ENCODE measurements at places on chromosomes 16 and 17.

DNA sequence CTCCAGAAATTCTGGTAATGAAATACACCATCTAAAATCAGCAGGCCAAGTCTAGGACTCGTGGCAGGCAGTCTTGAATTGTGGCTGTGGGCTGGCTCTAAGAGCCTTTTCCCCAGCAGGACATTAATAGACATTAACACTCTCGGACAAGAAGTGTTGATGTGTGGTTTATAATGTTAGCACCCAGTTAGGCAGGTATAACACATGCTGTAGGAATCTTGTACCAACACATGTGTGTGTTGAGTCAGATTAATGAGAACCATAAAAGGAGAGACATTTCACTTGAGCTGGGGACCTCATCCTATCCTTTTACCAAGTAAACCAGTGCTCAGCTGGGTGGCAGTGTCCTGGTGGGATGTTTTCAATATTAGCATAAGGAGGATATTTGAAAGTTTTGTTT lies 264.5 kb downstream of the FTO start:
- H3K36me3 ChIP-seq, result no peaks in the 10 kb centered on the region
- DNase-seq, result no peak
- H3K27ac ChIP-seq, result no peak overlapping the region
- H3K27me3 ChIP-seq, result no peaks in the 10 kb centered on the region
- H3K4me1 ChIP-seq, result peaks cover 1% of the 10 kb centered on the region

DNA sequence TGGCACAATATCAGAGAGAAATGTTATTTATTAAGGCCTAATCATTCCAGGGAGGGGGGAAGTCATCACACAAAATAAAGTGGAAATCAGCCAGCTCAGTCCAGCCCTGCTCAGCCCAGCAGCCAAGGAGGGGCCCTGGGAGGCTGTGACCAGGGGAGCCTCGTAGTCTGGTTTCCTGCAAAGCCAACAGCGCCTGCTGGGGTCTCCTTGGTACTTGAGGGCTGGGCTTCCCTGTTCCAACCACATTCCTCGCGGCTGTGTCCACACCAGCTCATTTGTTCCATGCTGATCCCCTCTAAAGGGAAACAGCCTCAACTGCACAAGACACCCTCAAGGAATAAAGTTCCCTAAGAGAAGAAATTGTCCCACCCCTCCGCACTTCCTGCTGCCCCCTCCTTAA lies 154.0 kb downstream of the TMEM132E start:
- no peak overlapping the region for H3K27ac ChIP-seq
- no peak overlapping the region for H3K4me3 ChIP-seq
- no peaks in the 10 kb centered on the region for H3K36me3 ChIP-seq
- H3K27me3 ChIP-seq, result peaks cover 5% of the 10 kb centered on the region
- DNase-seq, result no peak

DNA sequence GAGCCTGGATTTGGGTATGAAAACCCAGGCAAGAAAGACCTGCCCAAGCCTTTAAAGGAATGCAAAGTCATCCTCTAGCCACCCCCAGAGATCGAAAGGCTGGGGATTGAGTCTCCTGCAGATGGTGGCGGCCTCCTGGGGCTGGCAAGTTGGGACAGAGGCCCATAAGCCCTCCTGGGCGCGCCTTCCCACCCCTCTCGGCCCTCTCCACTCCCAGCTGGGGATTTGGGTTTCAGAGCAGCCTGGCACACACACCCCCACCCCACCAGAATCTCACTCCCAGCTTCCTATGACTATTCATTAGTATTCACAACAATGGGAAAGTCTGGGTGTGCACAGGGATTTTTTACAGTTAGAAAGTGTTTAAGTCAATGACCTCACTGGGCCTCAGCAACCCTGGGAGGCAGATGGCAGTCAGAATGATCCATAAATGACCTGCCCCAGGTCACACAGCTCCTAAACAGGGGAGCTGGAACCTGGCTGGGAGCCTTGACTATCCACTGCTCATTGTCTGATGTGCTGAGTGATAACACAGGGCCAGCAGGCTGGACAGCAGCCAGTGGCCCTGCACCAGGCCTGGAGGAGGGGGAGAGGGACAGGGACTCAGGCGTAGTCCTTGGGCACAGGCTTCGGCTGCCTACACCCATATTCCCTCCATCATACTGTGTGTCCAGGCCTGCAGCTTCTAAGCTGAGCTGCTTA lies 12.1 kb downstream of the NHERF1 start:
- H3K4me1 ChIP-seq, result peaks cover 57% of the 10 kb centered on the region
- peaks cover 18% of the 10 kb centered on the region for H3K36me3 ChIP-seq
- DNase-seq, result no peak
- H3K27me3 ChIP-seq, result no peaks in the 10 kb centered on the region
- H3K4me3 ChIP-seq, result no peak overlapping the region

DNA sequence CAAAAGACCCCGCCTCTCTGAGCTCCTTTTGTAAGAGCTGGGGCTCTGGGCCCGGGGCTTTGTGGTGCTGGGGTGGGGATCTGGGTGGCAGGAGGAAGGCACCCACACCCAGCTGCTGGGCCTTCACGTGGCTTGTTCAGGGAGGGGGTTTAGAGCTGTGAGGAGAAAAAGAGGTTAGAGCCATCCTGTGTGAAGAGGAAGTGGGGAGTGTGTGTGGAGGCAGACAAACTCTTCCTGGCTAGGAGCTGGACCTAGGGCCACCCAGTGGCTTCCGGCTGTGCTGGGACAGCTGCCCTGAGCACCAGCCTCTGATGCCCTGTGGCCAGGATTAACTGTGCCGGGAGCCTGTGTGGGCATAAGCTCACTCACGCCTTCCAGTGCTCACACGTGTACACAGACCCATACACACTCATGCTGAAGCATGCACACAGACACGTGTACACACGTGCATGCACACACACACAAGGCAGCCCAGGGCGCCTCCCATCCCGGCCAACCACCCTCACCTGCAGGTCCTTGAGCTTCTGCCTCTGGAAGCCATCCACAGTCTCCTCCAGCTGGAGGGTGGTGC lies 7.4 kb downstream of the CIBAR2 start:
- H3K27me3 ChIP-seq, result no peaks in the 10 kb centered on the region
- peak overlapping the region; percentile 84 for H3K27ac ChIP-seq
- no peak overlapping the region for H3K4me3 ChIP-seq
- no peaks in the 10 kb centered on the region for H3K36me3 ChIP-seq
- peaks cover 33% of the 10 kb centered on the region for H3K4me1 ChIP-seq
- peak; percentile 71 for DNase-seq

GRCh38 chr17:54785643-54786268 lies 114.9 kb upstream of the TOM1L1 start:
- no peak overlapping the region for H3K4me3 ChIP-seq
- H3K4me1 ChIP-seq, result no peaks in the 10 kb centered on the region
- DNase-seq, result no peak
- H3K36me3 ChIP-seq, result no peaks in the 10 kb centered on the region

DNA sequence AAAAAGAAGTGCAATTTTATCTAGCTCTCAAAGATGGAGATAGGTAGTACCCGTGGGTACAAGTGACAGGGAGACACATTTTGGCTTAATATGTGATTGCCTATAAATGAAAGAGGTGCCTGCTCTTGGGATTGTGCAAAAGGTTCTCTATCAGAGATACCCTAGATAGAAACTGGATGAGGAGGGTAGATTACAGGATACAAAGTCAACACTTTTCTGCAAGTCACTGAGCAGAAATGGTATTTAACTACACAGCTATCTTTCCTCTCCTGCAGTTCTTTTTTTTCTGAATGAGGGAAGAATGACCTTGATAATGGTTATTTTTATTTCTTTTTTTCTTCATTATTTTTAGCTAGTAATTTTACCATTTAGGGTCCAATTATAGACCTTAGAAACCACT lies 67.6 kb downstream of the MMD start:
- peaks cover 5% of the 10 kb centered on the region for H3K27me3 ChIP-seq
- no peak for DNase-seq
- no peak overlapping the region for H3K4me3 ChIP-seq
- peaks cover 21% of the 10 kb centered on the region for H3K4me1 ChIP-seq
- no peak overlapping the region for H3K27ac ChIP-seq
- no peaks in the 10 kb centered on the region for H3K36me3 ChIP-seq

GRCh38 chr16:68744744-68745280 lies 7.7 kb downstream of the CDH1 start:
- no peak overlapping the region for H3K27ac ChIP-seq
- H3K4me3 ChIP-seq, result no peak overlapping the region
- H3K4me1 ChIP-seq, result no peaks in the 10 kb centered on the region
- H3K36me3 ChIP-seq, result no peaks in the 10 kb centered on the region
- peaks cover 28% of the 10 kb centered on the region for H3K27me3 ChIP-seq

DNA sequence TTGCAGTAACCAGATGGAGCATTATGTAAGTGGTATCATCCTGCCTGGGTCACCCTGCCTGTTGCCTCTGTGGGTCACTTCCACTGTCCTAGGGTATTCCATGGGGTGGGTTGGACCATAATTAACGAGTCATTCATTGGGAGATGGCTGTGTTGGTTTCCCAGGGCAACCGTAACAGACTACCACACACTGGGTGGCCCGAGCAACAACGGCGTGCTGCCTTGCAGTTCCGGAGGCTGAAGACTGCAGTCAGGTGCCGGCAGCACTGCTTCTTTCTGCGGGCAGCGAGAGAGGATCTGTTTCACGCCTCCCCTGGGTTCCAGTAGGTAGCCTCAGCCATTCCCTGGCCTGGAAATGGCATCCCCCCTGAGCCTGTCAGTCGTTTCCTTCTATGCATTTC lies 28.9 kb upstream of the CMIP start:
- no peak for DNase-seq
- no peak overlapping the region for H3K4me3 ChIP-seq
- H3K4me1 ChIP-seq, result no peaks in the 10 kb centered on the region

DNA sequence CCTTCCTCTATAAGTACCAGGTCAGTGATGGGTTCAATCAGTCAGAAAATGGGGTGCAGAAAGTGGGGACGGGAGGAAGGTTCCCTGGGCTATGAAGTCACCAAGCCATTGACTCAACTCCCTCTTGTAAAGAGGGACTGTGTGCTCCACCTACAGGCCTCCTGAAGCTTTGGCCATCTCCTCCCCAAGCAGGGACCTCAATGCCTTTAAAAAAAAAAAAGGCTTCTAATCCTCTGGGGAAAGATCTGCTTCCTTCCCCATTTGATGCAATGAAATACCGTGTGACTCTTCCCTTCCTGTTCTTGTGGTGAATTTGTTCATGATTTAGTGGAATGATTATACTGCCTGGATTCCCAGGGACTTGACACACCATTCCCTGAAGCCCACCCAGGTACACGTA lies 30.8 kb downstream of the VWA3A start:
- H3K27me3 ChIP-seq, result peaks cover 6% of the 10 kb centered on the region
- H3K4me3 ChIP-seq, result no peak overlapping the region
- no peak for DNase-seq
- H3K4me1 ChIP-seq, result no peaks in the 10 kb centered on the region
- H3K36me3 ChIP-seq, result no peaks in the 10 kb centered on the region
- H3K27ac ChIP-seq, result no peak overlapping the region

GRCh38 chr16:75535901-75536300 lies at the start of gene CHST5:
Gene CHST5, minus strand, starts transcription at chr16:75536108. Its CDS starts 5,724 bp downstream, at chr16:75530384.
- peaks cover 1% of the 10 kb centered on the region for H3K4me1 ChIP-seq
- no peaks in the 10 kb centered on the region for H3K36me3 ChIP-seq
- no peak for DNase-seq
- H3K4me3 ChIP-seq, result no peak within 1 kb of the TSS

DNA sequence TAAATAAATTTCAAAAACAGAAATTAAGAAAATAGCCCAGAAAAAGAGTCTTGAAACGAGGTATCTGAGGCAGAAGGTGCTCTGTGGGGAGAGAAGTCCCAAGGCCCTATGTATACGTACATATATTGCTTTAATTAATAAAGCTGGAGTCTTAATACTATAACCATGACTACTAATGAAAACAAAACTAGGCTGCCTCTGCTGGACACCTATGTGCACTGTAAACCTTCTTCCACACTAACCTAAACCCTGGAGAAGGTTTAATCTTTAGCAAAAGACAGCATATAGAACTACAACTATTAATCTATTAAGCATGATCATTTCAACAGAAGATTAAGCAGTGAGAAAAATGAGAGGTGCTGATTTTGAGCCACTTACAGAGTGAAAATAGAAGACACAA lies 153.9 kb upstream of the C17orf78 start:
- no peak overlapping the region for H3K27ac ChIP-seq
- H3K36me3 ChIP-seq, result peaks cover 13% of the 10 kb centered on the region
- H3K27me3 ChIP-seq, result no peaks in the 10 kb centered on the region

DNA sequence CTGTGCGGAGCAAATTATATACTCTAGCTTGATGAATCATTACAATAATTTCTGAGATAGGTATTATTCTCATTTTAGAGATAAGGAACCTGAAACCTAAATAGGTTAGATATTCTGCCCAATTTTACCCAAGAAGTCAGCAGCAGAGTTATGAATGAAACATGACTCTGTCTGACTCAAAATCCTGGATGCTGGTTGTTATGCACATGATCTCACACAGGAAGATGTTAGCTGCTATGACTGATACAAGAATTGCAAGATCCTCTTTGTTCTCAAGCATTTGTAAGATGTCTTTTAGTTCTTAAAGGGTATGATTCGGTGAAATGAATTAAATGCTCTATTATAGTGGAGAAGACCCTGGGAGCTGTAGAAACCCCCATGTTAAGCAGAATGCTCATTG lies 447.8 kb downstream of the KIF2B start:
- H3K36me3 ChIP-seq, result no peaks in the 10 kb centered on the region
- no peaks in the 10 kb centered on the region for H3K4me1 ChIP-seq
- DNase-seq, result no peak
- H3K27me3 ChIP-seq, result no peaks in the 10 kb centered on the region

DNA sequence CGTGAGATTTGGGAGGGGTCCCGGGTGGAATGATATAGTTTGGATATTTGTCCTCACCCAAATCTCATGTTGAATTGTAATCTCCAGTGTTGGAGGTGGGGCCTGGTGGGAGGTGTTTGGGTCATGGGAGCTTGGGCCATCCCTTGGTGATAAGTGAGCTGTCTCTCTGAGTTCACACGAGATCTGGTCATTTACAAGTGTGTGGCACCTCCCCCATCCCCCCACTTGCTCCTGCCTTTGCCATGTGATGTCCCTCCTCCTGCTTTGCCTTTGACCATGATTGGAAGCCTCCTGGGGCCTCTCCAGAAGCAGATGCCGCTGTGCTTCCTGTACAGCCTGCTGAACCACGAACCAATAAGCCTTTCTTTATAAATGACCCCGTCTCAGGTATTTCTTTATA lies 21.3 kb upstream of the BAIAP2 start:
- H3K27me3 ChIP-seq, result peaks cover 3% of the 10 kb centered on the region
- H3K36me3 ChIP-seq, result peaks cover 14% of the 10 kb centered on the region
- H3K27ac ChIP-seq, result no peak overlapping the region
- DNase-seq, result no peak
- no peak overlapping the region for H3K4me3 ChIP-seq

- H3K27ac ChIP-seq, result no peak overlapping the region
- DNase-seq, result no peak
- no peaks in the 10 kb centered on the region for H3K36me3 ChIP-seq
Measured at GRCh38 chr16:9408297-9408878, 316.9 kb downstream of the HAPSTR1 start.

GRCh38 chr17:68248199-68248825 lies 469 bp downstream of the AMZ2 start:
- peak overlapping the region; percentile 81 for H3K4me3 ChIP-seq
- peaks cover 54% of the 10 kb centered on the region for H3K4me1 ChIP-seq
- peaks cover 43% of the 10 kb centered on the region for H3K36me3 ChIP-seq
